A549 treated with CORT108297 at 1 μM for 4 hours (cell line): ENCODE measurements at places on chromosomes 12 and 14. TPM values are rescaled to one million over a fixed set of nuclear protein-coding genes. Genes with fewer than 3 reads are reported as not detected.

Gene ASCL1
- not detected in 5 replicates for total RNA-seq

Gene KRT8
- 2,966 to 3,831 TPM (median 3,677 TPM) in 5 replicates for total RNA-seq

Gene KLRC1
- total RNA-seq = not detected in 5 replicates

Gene SERPINA3
- 6.6 to 11.2 TPM (median 9.0 TPM) in 5 replicates for total RNA-seq

Gene KRT3
- 0.05 to 0.09 TPM (median 0.06 TPM) in 4 of 5 replicates, not detected in the other for total RNA-seq

Gene PKP2
- 2.7 to 2.8 TPM (median 2.7 TPM) in 5 replicates for total RNA-seq

Gene OSBPL8
- 9.9 to 22.7 TPM (median 16.5 TPM) in 5 replicates for total RNA-seq

Gene EIF2S3B
- total RNA-seq = 0.53 to 0.88 TPM (median 0.65 TPM) in 5 replicates

Gene PTGER2
- 1.6 to 2.5 TPM (median 1.8 TPM) in 5 replicates for total RNA-seq

Gene SOX5
- not detected in 5 replicates for total RNA-seq

Gene LYZ
- 0.30 TPM in 1 of 5 replicates, not detected in the others for total RNA-seq

Gene POTEM
- not detected in 5 replicates for total RNA-seq

Gene NEUROD4
- total RNA-seq = 0.02 TPM in 1 of 5 replicates, not detected in the others

Gene SNRPF
- total RNA-seq = 113 to 147 TPM (median 119 TPM) in 5 replicates

Gene HHIPL1
- total RNA-seq = 0.14 to 0.34 TPM (median 0.22 TPM) in 5 replicates

Gene NDRG2
- total RNA-seq = 2.1 to 4.2 TPM (median 2.6 TPM) in 5 replicates

Gene EMP1
- total RNA-seq = 87.2 to 119 TPM (median 113 TPM) in 5 replicates

Gene C12orf50
- total RNA-seq = 0.06 to 0.08 TPM in 2 of 5 replicates, not detected in the others

Gene TMEM30B
- 0.12 to 0.27 TPM (median 0.17 TPM) in 5 replicates for total RNA-seq

Gene RILPL2
- 1.4 to 2.0 TPM (median 1.8 TPM) in 5 replicates for total RNA-seq

Gene GUCY2C
- total RNA-seq = 0.02 TPM in 2 of 5 replicates, not detected in the others

Gene TMPRSS12
- not detected in 5 replicates for total RNA-seq

Gene OTUB2
- 3.8 to 6.0 TPM (median 4.2 TPM) in 5 replicates for total RNA-seq

Gene NAV3
- 10.0 to 16.1 TPM (median 13.1 TPM) in 5 replicates for total RNA-seq

Gene ALG10B
- 3.6 to 6.6 TPM (median 4.9 TPM) in 5 replicates for total RNA-seq

Gene TMEM52B
- 0.10 to 0.47 TPM (median 0.14 TPM) in 4 of 5 replicates, not detected in the other for total RNA-seq

Gene PDE6H
- total RNA-seq = not detected in 5 replicates

Gene ANO4
- 0.03 to 0.05 TPM in 2 of 5 replicates, not detected in the others for total RNA-seq

Gene REM2
- total RNA-seq = 0.30 to 0.50 TPM (median 0.44 TPM) in 5 replicates

Gene SERPINA9
- total RNA-seq = 0.08 TPM in 1 of 5 replicates, not detected in the others

Gene SMCO2
- total RNA-seq = 0.10 to 0.34 TPM (median 0.25 TPM) in 4 of 5 replicates, not detected in the other
